ENCODE measurements at places on chromosomes 4 and X.

- DNase-seq = no peak
Observed at GRCh38 chr4:86482306-86483172, 111.6 kb upstream of the PTPN13 start.

GRCh38 chr4:3332498-3332897 is 39.7 kb downstream of the RGS12 start:
- no peak for DNase-seq

GRCh38 chr4:136699905-136700304 is 832.4 kb downstream of the PCDH18 start:
- no peak for DNase-seq

DNA sequence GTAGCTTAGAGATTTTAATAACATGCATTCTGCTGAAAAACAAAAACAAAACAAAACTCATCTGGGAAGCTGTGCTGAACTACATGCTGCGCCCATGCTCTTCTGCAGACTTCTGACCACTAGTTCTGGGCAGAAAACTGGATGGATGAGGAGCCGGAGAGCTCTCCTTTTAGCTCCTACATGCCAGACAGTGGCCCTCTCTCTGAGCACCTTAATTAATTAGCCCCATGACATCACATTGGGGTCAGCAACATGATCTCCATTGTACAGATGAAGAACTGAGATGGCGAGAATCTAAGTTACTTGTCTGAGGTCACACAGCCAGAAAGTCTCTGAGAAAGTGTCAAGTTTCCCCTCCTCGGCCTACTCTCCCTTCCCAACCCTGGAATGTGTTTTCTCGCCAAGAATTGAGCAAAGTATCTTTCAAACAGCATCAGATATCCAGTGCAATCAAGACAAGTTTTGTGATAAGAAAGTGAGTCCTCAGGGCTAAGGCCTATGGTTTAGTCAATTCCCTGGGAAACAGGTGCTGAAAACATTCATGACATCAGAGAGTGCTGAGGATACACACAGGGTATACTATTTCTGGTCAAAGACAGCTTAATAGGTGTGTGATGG is 21.6 kb downstream of the SCD5 start:
- no peak for DNase-seq

GRCh38 chr4:8580321-8581093 is at the start of gene GPR78:
Gene GPR78 (plus strand): TSS chr4:8580392. CDS start chr4:8580983, 591 bp downstream.
- no peak for DNase-seq

- DNase-seq = no peak
Observed at GRCh38 chrX:15724911-15725310, 13.2 kb upstream of the CA5B start.

DNA sequence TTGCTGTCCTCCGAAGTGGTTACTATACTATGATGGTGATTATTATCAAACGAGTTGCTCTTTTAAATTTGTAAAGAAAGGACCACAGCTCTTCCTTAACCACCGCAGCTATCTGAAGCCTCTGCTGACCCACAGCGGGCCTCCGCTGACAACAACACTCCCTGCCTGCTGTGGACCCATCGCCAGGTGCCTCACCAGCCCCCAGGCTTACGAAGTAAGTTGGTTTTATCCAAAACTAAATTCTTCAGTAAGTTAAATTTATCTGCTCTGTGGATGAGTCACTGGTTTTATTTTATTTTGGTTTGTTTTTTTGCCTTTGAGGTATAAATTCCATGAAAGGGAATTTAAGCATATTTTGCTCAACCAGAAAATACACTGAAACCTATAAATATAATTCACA is 54.7 kb downstream of the SLC9A6 start:
- no peak for DNase-seq

DNA sequence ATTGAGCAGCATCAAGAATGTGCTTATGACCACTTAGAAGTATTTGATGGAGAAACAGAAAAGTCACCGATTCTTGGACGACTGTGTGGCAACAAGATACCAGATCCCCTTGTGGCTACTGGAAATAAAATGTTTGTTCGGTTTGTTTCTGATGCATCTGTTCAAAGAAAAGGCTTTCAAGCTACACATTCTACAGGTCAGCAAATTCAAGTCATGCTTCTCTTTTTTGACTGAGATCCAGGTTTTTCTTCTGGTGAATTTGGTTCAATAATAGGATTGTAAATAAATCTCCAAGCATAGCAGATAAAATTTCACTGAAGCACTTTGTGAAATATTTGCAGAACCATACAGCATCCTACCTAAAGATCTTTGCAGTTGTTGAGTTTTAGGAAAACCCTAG is 218.1 kb downstream of the TLL1 start:
- DNase-seq = no peak

DNA sequence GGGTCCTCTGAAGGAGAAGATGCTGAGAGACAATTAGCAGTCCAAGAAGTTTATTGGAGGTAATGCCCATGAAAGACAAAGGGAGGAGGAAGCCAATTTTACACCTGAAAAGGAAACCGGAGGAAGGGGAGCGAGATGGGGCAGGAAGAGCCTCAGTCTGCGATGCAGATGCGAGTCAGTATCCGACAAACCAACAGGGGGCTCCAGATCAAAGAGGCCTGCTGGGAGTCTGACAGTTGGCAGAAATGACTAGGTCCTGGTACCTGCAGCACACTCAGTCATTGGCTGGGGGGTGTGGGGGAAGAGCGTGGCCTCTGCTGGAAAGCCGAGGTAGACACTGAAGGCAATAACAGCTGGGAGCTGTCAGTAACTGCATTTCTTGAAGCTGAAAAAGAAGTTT is 231.1 kb upstream of the CENPE start:
- no peak for DNase-seq

- no peak for DNase-seq
Observed at GRCh38 chr4:175946472-175947116, 119.0 kb upstream of the WDR17 start.

- no peak for DNase-seq
Observed at GRCh38 chr4:8414377-8414776, 26.1 kb downstream of the ACOX3 start.

DNA sequence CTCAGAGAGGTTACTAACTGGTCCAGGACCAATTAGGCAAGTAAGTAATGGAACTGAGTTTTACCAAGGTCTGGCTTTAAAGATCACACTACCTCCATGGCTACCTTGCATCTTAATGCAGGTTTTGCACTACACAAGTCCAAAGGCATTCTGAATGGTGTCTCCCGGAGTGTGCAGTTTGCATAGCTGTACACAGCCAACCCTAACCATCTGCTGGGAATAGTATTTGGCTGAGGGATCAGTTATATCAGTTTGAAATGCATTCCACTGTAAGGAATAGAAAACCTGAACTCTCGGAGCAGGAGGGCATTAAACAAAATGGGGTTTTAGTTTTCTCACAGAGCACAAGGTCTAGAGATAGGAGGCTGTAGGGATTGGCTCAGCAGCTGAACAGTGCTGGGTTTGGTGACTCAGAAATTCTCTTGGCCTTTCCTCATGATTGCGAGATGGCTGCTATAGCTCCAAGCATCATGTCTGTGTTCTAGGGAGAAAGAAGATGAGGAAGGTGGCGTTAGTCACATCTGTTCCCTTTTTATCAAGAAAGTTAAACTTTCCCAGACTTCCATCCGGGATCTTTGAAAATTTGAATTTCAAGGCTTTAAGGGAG is 177.1 kb downstream of the NHS start:
- DNase-seq = no peak

DNA sequence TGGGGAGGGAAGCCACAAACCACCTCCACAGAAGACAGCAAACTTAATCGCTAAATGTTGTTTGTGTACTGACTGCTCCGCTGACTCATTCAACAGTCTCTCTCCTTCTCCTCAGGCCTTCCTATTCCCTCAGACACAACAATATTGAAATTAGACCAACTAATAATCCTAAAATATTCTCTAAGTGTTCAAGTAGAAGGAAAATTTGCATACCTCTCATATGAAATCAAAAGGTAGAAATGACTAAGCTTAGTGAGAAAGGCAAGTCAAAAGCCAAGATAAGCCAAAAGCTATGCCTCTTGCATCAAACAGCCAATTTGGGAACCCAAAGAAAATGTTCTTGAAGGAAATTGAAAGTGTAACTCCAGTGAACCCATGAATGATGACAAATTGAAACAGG is 75.7 kb upstream of the ARHGAP24 start:
- no peak for DNase-seq

- DNase-seq = no peak
Observed at GRCh38 chr4:170015285-170015684, 10.9 kb downstream of the MFAP3L start.

GRCh38 chrX:65821721-65822496 is 154.5 kb downstream of the MSN start:
- DNase-seq = no peak

GRCh38 chr4:156015781-156016180 is 62.1 kb upstream of the CTSO start:
- DNase-seq = no peak

- no peak for DNase-seq
Observed at GRCh38 chr4:6449746-6450369, 22.6 kb downstream of the PPP2R2C start.

- DNase-seq = no peak
Observed at GRCh38 chrX:47176101-47176740, 17.4 kb upstream of the UBA1 start.

All from stimulated activated CD8-positive, alpha-beta memory T cell treated with anti-CD3 and anti-CD28 coated beads, Interleukin-4, amount 100 ng/mL, for 1 hour (primary cell).